Activated naive CD4-positive, alpha-beta T cell treated with anti-CD3 and anti-CD28 coated beads for 36 hours (primary cell): ENCODE measurements at places on chromosomes 4 and X. TPM values are rescaled to one million over a fixed set of nuclear protein-coding genes. Genes with fewer than 3 reads are reported as not detected.

- H3K27ac ChIP-seq, result no peak overlapping the region
- no peak overlapping the region for H3K4me3 ChIP-seq
- no peak for DNase-seq
- H3K36me3 ChIP-seq, result no peaks in the 10 kb centered on the region
- no peaks in the 10 kb centered on the region for H3K27me3 ChIP-seq
- no peaks in the 10 kb centered on the region for H3K4me1 ChIP-seq
Measured at GRCh38 chr4:72468904-72469502, 100.0 kb downstream of the ADAMTS3 start.

DNA sequence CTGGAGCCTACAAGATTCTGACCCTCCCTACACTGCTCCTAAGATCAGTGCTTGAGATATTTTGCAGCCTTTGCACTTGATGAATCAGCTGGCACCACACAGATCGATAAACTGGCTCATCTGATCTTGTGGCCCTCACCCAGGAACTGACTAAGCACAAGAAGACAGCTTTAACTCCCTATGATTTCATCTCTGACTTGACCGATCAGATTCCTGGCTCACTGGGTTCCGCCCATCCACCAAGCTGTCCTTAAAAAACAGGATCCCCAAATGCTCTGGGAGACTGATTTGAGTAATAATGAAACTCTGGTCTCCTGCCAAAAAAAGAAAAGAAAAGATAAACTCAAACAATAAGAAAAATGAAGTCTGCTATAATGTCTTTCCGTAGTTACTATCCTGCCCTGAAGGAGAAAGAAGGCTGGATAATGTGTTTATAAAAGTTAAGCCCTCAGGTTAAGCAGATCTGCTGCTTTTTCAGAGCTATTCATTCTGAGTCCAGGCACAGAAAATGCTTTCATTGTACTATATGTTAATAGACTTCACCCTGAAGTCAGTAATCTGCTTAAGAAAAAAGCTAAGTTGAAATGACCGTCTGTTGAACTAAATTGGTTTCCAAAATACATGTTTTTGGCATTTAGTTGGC, 795.2 kb downstream of the TRIML1 start:
- H3K4me1 ChIP-seq, result no peaks in the 10 kb centered on the region
- H3K27me3 ChIP-seq, result no peaks in the 10 kb centered on the region
- H3K27ac ChIP-seq, result no peak overlapping the region

DNA sequence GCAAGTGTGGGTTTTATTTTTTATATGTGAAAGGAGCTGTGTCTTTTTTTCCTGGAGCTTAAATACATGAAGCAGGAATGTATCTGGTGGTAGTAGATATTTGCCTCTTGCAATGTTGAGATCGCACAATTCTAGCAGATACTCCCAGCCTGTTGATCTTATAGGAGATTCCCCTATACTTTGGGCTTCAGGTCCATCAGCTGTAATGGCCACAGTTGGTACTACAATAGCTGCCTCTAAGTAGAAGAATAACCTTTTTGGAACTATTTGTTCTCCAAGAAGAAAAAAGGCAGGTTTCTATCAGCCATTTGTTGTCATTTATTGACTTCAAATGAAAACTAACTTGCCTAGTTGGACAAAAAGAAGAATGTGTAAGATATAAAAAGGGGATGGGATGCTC, 37.7 kb downstream of the LIMCH1 start:
- H3K4me1 ChIP-seq, result no peaks in the 10 kb centered on the region
- no peak for DNase-seq
- H3K4me3 ChIP-seq, result no peak overlapping the region
- no peaks in the 10 kb centered on the region for H3K36me3 ChIP-seq
- H3K27ac ChIP-seq, result no peak overlapping the region
- H3K27me3 ChIP-seq, result peaks cover 3% of the 10 kb centered on the region

GRCh38 chr4:3228881-3229280, 20.1 kb upstream of the MSANTD1 start:
- H3K4me3 ChIP-seq, result no peak overlapping the region
- no peak overlapping the region for H3K27ac ChIP-seq
- H3K27me3 ChIP-seq, result no peaks in the 10 kb centered on the region
- H3K36me3 ChIP-seq, result peaks cover 39% of the 10 kb centered on the region

Gene SRPX2
- not detected for total RNA-seq

Gene P2RY8
- 9.8 TPM for total RNA-seq
